ENCODE measurements at places on chromosomes 3 and 15.

- no peak for DNase-seq
Measured at GRCh38 chr3:29554566-29554965, 273.7 kb downstream of the RBMS3 start.

- DNase-seq = no peak
Measured at GRCh38 chr15:80613762-80614365, 81.2 kb upstream of the ABHD17C start.

DNA sequence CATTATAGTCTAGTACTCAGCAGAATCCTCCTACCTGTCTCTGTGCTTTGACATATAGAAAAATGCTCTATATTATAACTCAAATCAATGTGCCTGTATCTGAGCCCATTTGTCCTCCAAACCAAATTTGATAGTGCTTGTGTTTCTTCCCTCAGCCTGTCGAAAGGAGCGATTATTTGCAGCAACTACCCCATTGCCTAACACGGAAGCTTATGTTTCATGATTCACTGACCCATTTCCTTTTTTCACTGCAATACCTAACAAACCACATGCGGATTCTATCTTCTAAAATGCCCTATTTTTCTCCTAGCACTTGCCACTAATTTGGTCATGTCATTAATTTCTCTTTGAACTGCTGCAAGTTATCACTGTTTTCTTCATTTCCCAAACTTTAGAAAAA is 1220.6 kb upstream of the CADM2 start:
- no peak for DNase-seq

DNA sequence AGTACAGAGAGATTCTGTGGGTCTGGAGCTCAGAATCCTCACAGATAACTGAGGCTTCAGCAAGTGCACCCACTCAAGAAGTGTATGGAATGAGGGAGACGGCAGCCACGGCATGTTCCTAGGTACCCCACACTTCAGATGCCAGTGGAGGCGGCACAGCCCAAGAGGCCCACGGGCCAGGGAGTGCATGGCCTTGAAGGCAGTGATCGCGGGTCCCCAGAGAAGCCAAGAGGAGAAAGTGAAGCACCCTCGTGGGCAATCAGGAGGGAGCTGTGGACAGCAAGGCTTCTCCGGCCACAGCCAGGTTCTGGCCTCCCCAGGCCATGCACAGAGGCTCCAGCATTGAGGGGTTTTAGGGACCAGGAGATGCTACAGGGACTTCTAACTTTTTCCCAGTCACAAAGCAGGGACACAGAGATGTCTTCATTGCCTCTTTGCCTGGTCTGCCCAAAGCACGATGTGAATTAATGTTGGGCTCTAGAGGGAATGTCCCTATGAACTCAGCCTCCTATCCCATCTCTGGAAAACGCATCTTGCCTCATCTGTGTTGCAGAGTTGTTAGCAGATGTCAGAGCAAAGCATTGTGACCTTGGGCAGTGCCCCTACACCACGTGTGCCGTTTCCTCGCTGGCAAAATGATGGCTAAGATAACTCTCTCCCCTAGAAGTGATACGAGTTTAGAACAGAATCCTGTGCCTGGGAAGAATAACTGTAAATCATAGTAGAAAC is 2.6 kb upstream of the MAP6D1 start:
- no peak for DNase-seq

- DNase-seq = no peak
Measured at GRCh38 chr3:86930181-86930580, 60.8 kb downstream of the VGLL3 start.

DNA sequence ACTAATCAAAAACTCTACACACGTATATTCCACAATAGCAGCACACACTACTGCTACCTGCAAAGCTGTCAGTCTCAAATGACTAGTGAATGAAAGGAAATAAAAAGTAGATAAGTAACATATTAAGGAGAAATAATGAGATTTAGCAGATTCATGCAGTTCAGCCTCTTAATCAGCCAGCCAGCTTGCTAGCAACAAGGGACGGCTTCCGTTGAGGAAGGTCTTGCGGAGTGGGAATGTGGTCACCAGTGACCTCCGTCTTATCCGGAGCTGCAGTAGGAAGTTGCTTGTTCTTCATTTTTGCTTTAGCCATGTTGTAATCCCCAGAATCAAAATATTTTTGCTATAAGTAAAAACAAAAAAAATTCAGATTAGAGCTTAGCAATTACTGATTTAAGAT is 17.1 kb downstream of the ARPP19 start:
- DNase-seq = no peak

DNA sequence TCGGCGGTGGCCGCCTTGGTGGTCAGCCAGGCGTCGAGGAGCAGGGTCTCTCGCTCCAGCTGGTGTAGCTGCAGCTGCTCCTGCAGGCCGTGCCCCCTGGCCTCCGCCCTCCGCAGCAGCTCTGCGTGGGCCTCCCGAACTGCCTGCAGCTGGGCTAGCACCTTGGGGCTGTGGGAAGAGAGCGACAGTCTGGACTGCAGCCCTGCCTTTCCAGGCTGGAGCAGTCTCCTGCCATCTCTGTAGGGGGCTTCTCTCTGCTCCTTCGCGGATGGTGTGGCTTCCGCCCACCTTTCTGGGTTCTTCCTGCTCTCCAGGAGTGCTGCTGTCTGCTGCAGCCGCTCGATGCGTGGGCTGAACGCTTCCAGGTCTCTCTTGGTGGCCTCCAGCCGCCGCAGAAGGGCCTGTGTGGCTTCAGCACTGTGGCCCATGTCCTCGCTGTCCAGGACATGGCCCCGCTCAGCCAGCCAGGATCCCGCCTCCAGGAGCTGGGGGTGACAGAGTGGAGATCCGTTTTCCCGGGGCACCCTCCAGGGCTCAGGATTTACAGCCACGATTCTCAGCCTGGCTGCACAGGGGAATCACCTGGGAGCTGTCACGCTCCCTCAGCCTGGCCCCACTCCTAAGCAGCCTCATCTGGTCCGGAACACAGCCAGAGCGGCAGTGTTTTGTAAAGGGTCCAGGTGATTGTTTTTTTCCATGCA is 16.8 kb downstream of the PLA2G4B start:
- DNase-seq = no peak

DNA sequence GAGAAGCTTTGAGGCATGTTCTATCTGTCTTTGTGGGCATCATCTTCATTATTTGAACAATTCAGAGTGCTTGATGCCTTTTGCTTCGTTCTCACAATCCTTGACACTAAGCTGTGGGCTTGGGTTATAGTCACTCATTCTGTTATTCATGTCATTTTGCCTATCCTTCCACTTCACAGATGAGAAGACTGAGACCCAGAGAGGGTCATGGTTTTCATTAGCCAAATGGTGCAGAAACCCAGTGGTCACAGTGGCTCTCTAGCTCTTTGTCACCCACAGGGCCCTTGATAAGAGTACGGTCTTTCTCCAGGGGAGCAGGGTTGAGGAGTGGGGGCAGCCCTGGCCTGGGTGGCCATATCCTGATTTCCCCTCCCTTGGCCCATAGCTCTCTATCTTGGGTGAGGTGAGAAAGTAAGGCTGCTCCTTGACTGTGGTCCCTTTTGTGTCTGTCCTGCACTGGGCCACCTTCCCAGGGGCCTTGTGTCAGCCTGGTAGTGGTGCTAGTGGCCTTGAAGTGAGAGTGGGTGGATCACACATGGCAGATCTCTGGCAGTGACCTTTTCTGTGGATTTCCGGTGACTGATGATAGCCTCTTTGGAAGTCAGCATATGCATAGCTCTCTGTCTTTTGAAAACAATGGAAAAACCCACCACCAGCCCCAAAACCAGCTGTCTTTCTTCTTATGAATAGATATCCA is 130.1 kb downstream of the IGF1R start:
- DNase-seq = no peak

- DNase-seq = no peak
Measured at GRCh38 chr15:56042982-56043980, 49.9 kb upstream of the NEDD4 start.

- DNase-seq = no peak
Measured at GRCh38 chr3:109825971-109826810, 488.8 kb upstream of the DPPA4 start.

GRCh38 chr3:54146506-54147239 is 24.3 kb downstream of the CACNA2D3 start:
- no peak for DNase-seq

GRCh38 chr3:128094295-128095151 is 29.1 kb downstream of the RUVBL1 start:
- DNase-seq = no peak

DNA sequence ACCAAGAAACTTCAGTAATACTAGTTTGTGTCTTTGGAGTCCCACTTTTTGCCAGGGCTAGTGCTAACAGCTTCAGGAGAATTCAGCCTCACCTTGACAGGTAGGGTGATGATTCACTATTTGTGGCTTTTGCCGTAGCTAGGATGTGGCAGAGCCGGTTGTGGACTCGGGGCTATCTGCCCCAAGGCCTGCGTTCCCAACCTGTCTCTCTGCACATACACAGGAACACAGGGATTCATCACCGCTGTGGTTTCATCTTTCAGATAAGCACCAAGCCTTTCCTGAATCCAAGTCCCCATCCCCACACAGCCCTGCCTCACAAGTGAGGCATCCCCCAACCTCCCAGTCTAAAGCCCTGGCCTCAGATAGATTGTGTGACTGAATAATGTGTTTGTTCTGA is 45.2 kb upstream of the POLG start:
- DNase-seq = no peak

GRCh38 chr3:5160940-5161858 is 26.3 kb upstream of the EDEM1 start:
- no peak for DNase-seq

- peak; percentile 28 for DNase-seq
Measured at GRCh38 chr3:150737874-150738679, 24.9 kb downstream of the SIAH2 start.

GRCh38 chr3:7977245-7978086 is 524.2 kb upstream of the LMCD1 start:
- no peak for DNase-seq

- DNase-seq = no peak
Measured at GRCh38 chr3:81521855-81522254, 239.6 kb downstream of the GBE1 start.

GRCh38 chr3:195077611-195078540 is 193.1 kb downstream of the XXYLT1 start:
- DNase-seq = no peak

DNA sequence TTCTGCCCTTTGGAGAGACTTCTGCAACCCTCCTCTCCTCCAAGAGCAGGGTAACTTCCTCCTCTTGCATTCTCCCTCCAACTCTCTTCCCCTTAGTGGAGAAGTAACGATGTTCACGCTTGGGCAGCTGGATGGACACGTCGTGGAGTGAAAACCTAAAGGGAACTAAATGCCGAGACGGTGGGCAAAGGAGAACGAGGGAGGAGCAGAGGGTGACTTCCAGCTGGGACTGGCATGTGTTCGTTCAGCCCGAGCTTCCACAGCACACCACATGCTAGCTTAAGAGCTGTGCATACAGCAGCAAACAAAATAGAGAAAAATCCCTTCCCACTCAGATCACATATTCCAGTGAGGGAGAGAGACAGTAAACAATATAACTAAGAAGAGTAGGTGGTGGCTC is 179.8 kb downstream of the SLCO3A1 start:
- no peak for DNase-seq

DNA sequence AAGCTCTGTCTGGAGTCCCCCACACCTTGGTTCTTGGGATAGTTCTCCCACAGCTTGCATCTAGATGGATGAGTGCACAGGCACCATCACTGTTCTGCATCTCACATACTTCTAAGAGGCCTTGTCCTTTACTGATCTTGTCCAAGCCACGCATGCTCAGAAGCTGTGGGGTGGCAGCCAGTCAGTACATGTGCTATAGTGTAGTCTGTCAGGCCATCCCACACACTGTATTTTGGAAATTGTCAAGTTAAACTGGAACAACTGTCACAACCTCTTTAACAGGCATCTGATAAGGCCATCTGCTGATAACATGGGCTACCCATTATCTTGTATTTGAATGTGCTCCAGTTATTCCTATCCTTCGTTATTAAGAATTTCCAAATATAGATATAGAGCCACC is 296.5 kb upstream of the AZI2 start:
- no peak for DNase-seq

GRCh38 chr3:155188031-155188430 is 105.5 kb downstream of the STRIT1 start:
- DNase-seq = no peak

DNA sequence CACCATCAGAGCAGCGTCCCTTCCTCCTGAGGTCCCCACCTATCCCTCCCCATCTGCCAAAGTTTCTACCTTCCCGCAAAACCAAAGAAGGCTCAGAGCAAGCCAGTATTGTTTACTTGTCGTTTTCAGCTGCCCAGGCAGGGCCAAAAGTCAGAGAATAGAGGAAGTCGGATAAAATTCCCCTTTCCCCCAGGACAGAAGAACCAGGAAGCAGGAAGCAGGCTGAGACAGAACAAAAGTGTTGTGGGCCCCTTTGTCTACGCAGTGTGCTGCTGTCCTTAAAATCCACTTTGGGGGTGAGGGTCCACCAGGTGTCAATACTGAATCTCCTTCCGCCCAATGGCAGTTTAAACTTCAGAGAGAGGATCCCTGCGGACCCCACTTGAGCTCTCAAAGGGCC is 18.5 kb upstream of the RPL32 start:
- no peak for DNase-seq

DNA sequence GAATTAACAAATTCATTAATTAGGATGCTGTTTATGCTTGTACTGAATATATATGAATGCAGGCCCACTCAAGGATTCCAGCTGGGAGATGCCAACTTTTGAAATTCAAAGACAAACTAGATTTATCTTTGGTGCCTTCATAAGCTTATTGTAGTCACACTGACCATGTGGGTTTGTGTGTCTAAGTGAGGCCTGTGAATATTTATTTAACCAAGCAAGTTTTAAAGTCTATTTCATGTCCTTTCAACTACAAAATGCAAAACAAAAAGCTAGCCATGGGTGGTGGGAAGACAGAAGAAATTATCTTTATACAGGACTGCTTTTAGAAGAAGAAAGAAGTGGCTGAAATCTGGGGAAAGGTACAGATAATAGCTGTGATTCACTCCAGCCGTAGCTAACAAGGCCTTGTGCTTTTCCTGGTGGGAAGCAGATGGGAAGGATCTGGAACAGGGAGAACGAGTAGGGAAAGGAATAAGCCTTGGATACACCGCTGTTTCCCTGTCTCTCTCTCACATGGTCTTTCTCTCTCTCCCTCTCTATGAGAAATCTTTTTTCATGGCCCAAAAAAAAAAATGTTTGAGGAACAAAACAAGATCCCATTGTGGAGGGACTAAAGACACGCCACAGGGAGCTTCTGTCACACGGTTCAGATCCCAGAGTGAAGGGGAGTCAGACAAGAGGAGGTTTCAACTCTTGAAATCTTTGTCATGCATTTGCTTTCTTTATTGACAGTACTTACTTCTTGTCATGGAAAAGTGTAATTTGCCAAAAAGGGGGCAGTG is 225.5 kb downstream of the RORA start:
- no peak for DNase-seq

GRCh38 chr15:50166216-50166615 is 15.8 kb upstream of the SLC27A2 start:
- DNase-seq = no peak

- no peak for DNase-seq
Measured at GRCh38 chr3:182294256-182294655, 499.0 kb upstream of the ATP11B start.

All from stimulated activated CD4-positive, alpha-beta T cell treated with anti-CD3 and anti-CD28 coated beads, Interleukin-12 subunit alpha, Interleukin-12 subunit beta, amount 100 ng/mL, for 24 hours (primary cell).